Osteocyte (in vitro differentiated cells): ENCODE measurements at places on chromosomes 1 and 21. TPM values are rescaled to one million over a fixed set of nuclear protein-coding genes. Genes with fewer than 3 reads are reported as not detected.

DNA sequence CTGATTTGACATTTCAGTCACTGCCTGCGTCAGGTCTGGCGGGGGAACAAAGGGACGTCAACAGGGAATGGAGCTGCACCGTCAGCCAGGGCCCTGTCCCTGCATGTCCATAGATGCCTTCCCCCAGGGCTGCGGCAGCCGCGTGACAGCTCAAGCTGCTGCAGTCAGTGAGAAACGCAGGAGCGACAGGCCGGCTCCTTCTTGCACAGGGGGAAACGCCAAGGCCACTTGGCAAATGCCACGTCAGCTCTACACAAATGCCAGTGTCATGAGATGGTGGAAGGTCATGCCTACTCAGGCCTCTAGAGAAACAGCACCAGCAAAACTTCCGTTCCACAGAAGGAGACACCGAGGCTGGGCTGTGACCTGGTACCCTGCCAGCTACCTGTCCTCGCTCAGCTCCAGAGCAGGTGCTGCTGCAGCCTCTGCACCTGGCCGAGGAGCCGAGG, 37.7 kb downstream of the SYF2 start:
- no peak overlapping the region for H3K4me3 ChIP-seq
- no peaks in the 10 kb centered on the region for H3K36me3 ChIP-seq
- peaks cover 42% of the 10 kb centered on the region for H3K27me3 ChIP-seq
- no peak for DNase-seq

DCDC2B gene
- total RNA-seq, result not detected in 2 replicates

DNA sequence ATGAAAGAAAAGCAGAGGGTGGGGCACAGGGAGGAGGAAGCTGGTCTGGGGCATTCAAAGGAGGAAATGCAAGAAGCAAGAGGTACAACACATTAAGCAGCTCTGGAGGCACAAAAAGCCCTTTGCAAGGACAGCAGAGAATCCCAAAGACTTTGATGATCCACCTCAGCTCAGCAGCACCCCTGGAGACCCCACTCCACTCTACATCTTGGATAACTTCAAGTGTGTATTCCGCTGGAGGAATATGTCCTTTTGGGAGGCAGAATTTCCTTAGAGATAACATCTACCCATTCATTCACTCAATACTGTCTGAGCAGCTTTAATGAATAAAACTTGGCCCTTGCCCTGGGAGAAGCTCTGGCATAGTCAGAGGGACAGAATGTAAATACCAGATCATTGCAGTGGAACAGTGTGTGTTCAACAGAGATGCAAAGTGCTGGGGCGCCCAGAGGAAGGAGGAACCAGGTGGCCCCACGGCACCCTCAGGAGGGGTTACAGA, 599.7 kb downstream of the KIF26B start:
- H3K4me3 ChIP-seq, result no peak overlapping the region
- peaks cover 16% of the 10 kb centered on the region for H3K36me3 ChIP-seq
- DNase-seq, result no peak
- peaks cover 20% of the 10 kb centered on the region for H3K4me1 ChIP-seq
- no peaks in the 10 kb centered on the region for H3K27me3 ChIP-seq

DNA sequence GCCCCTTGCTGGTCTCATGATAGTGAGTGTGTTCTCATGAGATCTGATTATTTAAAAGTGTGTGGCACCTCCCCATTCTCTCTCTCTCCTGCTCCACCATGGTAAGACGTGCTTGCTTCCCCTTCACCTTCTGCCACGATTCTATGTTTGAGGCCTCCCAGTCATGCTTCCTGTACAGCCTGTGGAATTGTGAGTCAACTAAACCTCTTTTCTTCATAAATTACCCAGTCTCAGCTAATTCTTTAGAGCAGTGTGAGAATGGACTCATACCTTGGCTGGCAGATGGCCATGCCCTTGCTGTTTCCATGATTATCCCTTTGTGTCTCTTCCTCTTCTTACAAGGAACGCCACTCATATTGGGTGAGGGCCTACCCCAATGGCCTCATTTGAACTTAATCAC, 40.3 kb downstream of the PSMG1 start:
- peaks cover 2% of the 10 kb centered on the region for H3K36me3 ChIP-seq
- DNase-seq, result no peak
- H3K4me3 ChIP-seq, result no peak overlapping the region
- no peaks in the 10 kb centered on the region for H3K27me3 ChIP-seq
- H3K27ac ChIP-seq, result no peak overlapping the region
- peaks cover 8% of the 10 kb centered on the region for H3K4me1 ChIP-seq

- H3K4me3 ChIP-seq, result peak overlapping the region; percentile 77
- peaks cover 9% of the 10 kb centered on the region for H3K4me1 ChIP-seq
- H3K27ac ChIP-seq, result peak overlapping the region; percentile 15
- peak; percentile 86 for DNase-seq
Measured at GRCh38 chr1:226309398-226310244, 657 bp upstream of the LIN9 start.
